ENCODE measurements at places on chromosomes 6 and 20.
A peak's percentile ranks its signal among the peaks of the same experiment; 100 is the strongest.

GRCh38 chr6:100968949-100969348, 87.8 kb upstream of the ASCC3 start:
- no peak for DNase-seq

GRCh38 chr6:53982366-53983050, 128.7 kb upstream of the MLIP start:
- DNase-seq = no peak

- DNase-seq = no peak
Observed at GRCh38 chr6:24680582-24680981, 13.7 kb downstream of the ACOT13 start.

- no peak for DNase-seq
Observed at GRCh38 chr6:7673063-7673536, 52.8 kb upstream of the BMP6 start.

DNA sequence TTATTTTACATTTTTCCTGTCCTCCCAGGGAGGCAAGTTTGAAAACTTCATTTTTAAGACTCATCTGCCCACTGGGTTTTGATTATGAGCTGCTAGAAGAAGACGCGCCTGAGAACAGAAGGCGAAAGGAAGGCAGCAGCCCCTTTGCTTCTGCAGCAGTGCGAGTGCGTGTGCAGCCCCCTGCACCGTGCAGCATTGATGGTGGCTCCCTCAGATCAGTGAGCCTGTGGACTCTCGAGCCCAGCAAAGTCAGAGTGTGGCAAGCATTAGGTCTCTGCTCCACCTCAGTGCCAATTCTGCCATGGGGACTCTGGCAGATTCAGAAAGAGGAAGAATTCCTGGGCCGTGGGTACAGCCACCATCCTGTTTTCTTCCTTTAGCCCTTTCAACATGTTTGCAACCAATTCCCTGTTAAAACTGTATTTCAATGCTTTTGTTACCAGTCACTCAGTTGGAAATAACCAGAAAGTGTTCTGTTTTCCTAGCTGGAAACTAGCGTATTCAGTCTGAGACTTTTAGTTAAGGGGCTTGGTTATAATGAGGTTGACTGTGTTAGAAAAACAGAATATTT, 134.8 kb upstream of the OGFRL1 start:
- DNase-seq = no peak

GRCh38 chr20:1087311-1087905, 31.0 kb upstream of the PSMF1 start:
- no peak for DNase-seq

DNA sequence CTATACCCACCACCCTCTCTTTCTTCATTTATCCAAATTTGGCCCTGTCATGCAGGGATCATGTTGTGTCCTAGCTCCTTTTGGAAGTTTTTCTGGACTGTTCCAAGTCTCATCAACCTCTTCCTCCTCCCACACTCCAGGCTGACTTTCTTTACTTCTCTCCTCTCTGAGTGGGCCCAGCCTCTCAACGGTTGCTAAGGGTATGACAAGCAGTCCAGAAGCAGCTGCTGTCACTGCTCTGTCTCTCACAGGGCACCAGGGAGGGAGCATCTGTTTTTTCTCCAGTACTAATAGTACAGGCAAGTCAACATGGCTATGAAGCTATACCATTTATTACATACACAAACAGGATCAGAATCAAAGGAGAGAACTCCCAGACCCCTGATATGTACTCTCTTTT, 8.2 kb downstream of the NT5DC1 start:
- no peak for DNase-seq

DNA sequence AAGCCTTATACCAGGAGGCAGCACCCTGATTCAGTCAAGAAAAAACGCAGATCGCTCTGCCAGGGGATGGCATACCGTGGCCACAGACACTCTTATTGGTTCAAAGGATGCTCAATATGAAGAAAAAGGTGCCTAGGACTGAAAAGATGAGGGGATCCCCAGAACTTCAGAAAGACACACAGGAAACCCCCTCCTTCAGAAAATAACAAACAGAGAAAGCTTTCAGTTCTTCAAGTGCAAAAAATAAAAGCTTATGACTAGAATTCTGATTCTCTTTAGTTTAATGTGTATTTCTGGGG, 17.7 kb upstream of the MYB start:
- peak; percentile 89 for DNase-seq

DNA sequence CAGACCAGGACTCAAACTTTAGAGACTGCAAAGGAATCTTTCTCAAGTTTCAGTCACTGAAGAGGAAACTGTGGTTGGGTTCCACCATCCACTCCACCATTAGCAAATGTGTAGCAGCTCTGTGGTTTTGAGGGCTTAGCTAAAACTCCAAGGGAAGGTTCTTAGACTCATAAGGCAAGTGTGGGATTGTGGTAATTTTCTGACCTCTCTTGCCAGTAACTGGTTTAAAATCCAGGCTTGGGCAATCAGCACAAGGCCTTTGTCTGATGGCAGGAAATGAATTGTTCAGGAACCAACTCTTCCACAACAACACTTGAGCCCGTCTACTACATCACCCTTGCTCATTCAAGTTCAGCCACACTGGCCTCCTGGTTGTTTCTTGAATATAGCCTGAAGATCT, 68.6 kb upstream of the FBXL4 start:
- no peak for DNase-seq

- DNase-seq = no peak
Observed at GRCh38 chr6:129730477-129731165, 20.6 kb upstream of the ARHGAP18 start.

DNA sequence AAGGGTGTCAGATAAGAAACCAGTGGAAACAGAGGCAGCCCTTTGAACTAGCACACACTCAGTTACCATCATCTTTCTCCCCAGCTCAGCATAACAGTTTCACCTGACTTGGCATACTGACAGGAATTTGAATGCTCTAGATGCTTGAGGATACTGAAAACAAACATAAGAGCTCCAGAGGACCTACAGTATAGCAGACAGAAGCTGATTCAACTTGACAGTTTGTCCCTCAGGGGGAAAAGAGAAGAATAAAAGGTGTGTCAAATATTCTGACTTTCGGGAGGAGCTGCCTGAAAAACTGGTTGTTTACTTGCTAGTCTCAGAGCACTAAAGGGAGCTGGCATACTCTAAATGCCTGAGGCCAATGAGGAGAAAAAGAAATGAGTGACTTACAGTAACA, 35.1 kb downstream of the EYS start:
- DNase-seq = no peak

DNA sequence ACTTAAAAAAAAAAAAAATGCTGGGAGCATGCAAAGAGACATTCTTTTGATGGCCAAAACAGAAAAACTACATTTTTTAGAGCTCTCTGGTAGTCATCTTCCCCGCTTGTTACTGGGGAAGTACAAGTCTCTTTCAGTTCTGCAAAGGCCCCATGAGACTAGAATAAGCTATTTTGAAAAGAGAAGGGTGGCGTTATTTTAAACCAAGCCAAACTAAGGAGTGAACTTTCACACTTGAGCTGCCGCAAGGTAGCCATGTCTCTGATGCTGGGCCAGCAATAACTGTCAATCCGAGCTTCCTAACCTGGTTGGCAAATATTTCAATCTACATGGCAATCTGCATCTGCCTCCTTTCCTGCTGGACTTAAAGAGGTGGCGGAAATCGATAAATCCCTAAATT, 96.7 kb downstream of the L3MBTL3 start:
- no peak for DNase-seq

DNA sequence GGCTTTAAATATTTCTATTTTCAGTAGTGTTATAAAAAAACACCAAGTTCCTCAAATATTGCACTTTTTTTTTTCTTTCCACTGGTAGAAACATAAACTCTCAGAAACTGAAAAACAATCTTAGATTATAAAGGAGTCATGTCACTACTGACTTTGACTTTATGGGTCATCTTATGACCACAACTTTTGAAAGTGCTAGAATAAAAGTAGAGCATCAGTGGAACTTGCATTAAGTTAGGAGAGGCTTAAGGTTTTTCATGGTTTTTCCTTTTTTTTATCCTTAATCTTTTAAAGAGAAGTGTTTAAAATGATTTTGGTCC, 56.6 kb upstream of the SUPT3H start:
- DNase-seq = no peak

- DNase-seq = no peak
Observed at GRCh38 chr20:33178726-33179125, 10.8 kb downstream of the BPIFA2 start.

DNA sequence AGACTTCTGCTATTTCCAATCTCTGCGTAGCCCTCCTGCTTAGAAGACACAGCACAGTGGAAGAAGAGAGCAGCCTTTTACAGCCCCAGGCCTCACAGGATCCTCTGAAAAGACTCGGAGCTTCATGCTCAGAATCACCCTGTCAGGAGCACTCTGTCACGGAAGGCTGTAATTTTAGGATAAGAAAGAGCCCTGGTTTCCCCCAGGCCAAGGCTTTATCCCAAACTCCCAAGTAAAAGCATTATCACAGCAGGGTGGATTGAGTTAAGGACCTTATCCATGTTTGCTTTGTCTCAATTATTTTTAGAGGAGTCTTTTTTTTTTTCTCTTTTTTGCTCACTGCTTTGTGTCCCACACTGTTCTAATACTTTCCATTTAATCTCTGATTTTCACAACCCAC, 39.2 kb downstream of the ANKS1A start:
- DNase-seq = no peak

GRCh38 chr6:168525114-168525513, 84.1 kb downstream of the SMOC2 start:
- no peak for DNase-seq

DNA sequence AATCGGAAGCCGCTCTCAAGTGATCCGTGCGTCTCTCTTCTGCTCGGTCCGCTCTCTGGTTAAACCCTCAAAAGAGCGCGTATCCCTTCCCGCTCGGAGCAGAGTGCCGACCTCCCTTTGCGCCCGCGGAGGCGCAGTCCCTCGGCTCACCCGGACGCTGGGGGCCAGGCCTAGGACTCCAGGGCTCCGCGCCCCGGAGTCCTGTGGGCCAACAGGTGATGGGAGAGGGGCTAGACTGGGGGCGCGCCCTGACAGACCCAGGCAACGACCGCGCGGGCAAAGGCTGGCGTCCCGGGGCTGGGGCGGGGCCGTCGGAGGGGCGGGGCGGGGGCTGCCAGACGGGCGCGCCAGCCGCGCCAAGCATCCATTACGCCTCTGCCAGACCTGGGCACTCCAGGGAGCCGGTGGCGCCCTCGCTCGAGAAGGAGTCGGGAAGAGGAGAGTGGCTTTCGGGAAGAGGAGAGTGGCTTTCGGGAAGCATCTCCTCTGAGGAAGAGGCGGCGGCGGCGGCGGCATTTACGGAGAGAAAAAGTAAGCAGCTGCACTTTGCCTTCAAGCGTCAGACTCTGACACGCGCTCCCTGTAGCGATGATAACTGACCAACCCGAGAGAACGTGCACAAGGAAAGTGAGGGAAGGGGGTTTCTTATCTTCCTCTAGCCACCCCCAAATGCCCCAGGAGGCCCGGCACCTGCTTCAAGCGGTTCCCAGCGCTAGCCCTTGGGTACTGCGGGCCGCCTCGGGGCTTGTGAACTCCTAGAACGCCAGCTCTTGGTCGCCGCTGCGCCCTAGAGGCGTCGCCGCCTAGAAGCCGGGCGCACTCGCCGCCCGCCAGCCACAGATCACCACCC, 2.6 kb downstream of the EPHA7 start:
- no peak for DNase-seq

DNA sequence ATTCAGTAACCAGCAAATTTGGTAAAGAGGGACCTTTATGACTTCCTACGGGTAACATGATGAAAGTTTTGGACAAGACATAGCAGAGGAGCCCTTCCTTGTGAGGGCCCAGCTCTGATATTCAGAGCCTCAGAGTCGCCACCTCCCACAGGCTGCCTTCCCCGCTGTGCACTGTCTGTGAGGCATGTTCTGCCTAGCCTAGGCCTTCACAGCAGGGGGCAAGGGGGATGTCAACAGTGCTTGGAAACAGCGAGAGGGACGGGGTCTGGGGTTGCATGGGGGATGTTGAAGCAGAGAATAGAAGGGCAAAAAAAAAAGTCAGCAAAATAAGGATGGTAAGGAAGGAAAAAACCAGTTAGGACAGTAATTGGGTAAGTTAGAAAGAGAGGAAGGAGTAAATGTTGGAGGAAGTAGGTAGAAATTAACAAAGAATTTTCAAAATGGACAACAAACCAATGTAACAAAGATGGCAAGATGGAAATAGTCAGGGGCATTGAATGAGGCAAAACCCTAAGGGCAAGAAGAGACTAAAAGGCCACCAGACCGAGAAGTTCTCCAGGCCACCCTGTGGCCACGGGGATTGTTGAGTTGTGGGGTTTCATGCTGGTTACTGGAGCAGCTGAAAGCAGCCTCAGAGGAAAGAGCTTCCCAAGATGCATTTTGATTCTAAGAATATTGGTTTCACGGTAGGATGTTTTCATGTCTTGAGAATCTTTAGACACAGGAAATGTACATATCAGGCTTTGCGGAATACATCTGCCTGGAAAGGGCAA, 139.8 kb downstream of the LY86 start:
- DNase-seq = no peak

DNA sequence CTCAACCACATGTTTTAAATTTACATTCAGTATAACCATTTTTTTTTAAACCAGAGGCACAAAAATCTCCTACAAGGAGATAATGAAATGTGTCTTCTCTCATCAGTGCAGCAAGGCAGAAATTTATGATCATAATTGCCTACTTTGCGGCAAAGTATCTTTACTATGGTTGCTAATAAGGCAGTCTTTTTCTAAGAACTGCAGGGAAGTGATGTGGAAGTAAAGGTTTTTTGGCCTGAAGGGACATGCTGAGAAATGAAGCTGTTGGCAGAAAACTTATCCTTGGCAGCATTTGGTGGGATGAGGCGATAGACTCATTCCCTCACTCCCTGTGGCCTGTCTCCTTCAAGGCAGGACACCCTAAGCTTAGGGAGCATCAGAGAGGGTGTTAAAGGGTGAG, 48.7 kb downstream of the SCGN start:
- no peak for DNase-seq

DNA sequence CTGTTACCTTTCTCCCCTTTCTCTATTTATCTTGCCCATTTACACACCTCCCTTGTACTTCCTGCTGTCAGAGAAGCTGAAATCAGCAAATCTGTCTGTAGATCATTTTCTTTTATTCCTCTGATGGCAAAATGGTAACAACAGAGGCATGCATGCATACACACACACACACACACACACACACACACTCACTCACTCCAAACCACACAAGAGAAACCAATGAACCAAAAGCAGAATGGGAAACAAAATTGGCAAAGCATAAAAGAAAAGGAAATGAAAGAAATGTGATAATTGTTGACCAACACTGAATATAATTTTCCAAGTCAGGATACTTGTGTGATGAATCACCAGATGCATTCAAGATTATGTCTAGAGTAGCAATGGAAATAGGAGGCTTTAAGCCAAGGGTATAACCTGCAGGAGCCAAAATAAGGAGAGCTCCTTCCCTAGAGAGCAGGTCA, 172.4 kb downstream of the PLCB4 start:
- DNase-seq = no peak

DNA sequence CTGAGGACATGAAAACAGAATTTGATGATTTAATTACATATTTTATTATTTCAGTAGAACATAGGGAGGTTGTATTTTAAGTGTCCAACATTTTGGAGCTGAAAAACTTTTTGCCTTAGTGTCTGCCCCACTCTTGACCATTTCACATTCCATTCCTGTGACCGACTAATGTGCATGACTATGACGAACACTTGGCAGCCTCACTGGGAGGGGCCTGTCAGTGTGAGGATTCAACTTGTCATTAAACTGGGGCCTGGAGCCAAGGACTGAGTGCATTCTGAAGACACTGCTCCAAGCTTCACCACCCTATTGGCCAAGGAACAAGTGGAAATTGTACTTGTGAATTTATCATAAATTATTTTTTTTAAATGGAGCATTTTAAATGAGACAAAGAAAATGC, 661.3 kb downstream of the BCKDHB start:
- DNase-seq = no peak
